Effector CD4-positive, alpha-beta T cell (primary cell): ENCODE measurements at places on chromosomes 7 and 10.

DNA sequence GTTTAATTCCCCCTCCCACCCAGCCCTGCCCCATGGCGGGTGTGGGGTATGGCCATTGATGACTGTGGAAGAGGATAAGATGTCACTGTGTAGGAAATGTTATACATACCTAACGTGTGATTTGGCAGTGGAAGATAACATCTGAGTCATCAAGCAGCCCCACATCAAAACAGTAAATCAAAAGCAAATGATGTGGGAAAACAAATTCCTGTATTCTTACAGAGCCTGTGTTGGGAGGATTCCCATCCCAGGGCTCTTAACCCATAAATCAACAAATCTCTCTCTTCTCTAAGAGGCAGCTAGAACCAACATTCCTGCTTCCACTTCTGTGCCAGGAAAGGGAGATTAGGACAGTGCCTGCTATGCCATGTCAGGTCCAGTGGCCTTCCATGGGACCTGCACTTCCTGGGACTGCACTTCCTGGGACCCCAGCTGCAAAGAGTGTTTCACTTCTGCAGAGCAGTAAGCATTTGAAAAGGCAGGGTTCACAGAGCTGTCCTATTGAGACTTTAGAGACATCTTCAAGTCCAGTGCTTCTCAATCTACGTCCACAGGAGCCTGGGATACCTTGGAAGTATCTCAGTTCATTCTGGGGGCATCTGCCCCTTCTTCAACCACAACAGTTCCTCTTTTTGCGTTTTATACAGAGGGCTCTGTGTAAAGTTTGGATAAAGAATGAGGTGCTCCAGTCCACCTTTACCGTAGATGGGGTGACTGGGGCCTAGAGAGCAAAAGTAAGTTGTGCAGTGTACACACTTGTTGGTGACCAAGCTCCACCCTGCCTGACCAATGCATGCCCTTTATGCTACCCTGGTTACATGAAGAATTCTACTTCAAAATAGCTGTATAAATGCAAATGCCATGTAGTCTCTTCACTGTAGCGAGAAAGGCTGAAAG is 45.7 kb downstream of the ATXN7L1 start:
- DNase-seq, result no peak

GRCh38 chr10:124670849-124671248 is 73.3 kb downstream of the FAM53B start:
- DNase-seq, result no peak

DNA sequence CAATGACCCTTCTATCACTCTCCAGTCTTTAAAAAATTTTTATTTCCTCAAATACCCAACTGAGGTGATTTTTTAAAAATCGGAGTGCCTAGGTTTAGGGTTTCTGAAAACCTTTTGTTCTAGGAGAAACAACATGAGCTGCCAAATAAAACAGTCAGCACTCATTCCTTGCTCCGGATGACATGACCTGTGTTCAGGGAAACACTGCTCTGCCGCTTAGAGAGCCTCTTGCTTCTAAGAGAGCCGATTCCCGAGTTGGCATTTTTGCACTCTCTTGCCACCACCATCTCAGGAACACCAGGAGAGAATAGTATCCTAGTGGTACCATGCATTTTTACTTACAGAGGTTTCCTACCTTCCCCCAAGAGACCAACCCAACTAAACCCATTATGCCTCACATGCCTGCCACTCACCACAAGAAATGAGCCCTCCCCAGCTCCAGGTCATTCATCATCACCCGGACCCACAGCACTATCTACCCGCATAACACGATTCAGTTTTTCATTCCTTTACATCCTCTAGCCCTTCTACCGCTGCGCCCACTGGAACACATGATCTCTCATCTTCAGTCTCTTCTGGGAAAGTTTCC is 365.4 kb downstream of the THSD7A start:
- no peak for DNase-seq

- no peak for DNase-seq
Observed at GRCh38 chr7:18890885-18891621, 226.4 kb downstream of the TWIST1 start.

- no peak for DNase-seq
Observed at GRCh38 chr10:98006266-98006665, 24.2 kb downstream of the CRTAC1 start.

DNA sequence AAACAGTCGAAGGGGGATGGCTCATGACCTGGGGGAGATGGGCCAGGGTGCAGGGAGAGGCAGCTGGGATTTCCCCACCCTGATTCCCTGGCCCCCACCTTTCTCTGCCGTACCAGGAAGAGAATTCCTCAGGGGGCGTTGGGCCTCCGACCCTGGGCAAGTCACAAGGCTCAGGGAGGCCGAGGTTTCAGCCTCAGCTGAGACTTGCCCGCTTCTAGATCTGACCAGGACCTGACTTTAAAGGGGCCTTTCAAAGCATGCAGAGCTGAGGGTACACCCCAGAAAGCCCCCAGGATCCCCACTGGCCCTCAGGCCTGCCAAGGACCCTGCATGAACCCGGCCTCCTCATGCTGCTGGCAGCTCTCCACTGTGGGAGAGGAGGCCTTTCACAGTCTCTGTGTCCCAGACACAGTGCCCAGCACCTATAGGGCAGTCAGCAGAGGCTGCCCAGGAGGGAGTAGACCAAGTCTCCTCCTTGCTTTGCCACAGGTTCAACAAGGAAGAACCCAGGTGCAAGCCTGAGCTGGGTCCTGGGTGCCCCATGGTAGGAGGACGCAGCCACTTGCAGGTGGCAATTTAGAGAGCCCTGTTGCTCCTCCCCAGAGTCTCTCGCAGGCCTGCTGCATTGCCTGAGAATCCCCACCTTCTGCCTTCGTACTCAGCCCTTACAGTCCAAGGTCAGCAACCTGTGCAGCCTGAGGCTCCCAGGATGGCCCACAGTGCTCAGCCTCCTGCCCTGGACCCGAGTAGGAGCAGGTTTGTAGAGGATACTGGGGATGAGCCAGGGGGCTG is 89.3 kb downstream of the CHST15 start:
- no peak for DNase-seq

DNA sequence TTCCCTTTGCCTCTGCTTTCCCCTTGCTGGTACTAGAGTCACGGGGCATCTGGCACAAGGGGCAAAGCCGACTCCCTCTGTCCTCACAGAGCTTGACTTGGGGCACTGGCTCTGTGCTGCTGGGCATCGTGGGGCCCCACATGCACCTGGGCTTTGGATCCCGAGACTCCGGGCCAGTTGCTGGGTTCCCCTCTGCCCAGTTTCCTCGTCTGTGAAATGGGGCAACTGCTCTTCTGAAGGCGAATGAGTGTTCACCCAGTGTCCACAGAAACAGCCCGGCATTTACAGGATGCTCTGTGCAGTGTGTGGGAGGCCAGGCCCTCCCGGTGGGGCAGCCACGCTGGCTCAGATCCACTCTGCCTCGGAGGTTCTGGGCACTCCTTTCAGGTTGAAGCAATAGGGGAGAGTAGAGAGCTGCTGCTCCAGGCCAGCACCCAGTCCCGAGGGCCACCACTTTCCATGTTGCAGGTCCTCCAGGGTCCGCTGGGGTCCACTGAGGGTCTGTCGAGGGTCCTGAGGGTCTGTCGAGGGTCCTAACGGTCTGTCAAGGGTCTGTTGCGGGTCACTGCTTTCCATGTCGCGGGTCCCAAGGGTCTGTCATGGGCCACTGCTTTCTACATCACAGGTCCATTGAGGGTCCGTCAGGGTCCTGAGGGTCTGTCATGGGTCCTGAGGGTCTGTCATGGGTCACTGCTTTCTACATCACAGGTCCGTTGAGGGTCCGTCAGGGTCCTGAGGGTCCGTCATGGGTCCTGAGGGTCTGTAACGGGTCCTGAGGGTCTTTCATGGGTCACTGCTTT is 103.6 kb downstream of the VIPR2 start:
- no peak for DNase-seq

GRCh38 chr7:104985259-104985617 is 28.8 kb upstream of the KMT2E start:
- no peak for DNase-seq

DNA sequence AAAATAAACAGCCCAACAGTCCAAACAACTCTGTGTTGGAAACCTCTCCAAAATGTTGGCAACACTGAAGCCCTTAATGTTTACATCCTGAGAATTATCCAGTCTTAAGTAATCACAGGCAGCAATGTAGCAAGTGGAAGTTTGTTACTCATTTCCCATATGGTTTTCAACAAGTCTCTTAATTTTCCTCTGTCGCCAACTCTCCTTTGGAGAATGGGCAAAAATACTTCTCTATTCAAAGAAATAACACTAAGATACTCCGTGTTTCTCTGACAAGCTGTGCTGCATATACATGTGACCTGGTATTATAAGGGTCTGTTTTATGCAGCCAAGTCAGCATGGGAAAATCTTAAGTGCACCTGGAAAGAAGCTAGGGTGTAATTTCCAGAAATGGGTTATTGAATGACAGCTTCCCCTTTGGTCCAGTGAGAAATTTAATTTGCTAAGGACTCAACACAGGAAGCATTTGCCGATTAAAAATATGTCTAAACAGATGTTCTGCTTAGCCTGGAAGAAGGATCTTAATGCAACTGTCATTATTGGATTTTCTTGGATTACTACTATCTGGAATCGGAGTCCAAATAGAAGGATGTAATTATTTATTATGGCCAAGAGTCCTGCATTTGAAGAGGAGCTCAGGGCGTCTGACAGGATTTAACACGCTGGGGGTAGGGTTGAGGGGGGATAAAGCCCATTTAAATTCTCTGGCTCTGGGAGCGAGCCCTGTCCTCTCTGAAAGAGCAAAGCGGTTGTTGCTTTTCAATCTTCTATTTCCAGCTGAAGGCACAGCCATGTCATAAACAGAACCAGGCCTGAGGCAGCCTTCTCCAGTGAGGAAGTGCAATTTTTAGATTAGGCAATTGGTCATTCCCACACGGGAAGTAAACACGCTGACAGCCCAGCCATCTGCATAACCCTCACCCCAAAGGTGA is 73.1 kb downstream of the TLL2 start:
- DNase-seq, result no peak

DNA sequence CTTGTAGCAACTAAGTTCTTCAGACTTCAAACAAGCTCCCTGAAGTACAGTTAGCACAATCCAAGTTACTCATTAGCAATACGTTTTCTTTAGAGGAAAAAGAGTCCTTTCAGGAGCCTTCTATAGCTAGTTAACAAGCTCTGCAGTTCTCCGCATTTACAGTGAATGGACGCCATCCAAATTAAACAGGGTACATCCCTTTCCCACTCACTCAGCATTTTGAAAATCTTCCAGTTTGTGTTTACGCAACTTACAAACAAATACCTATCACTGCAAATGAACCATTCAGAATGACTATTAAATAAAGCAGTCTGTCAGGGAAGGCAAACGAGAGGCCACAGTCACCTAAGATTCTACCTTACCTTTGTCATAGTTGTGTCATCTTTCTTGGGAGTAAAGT is 84.5 kb downstream of the RNF32 start:
- no peak for DNase-seq

- DNase-seq, result no peak
Observed at GRCh38 chr7:80346704-80347103, 165.2 kb downstream of the GNAT3 start.

DNA sequence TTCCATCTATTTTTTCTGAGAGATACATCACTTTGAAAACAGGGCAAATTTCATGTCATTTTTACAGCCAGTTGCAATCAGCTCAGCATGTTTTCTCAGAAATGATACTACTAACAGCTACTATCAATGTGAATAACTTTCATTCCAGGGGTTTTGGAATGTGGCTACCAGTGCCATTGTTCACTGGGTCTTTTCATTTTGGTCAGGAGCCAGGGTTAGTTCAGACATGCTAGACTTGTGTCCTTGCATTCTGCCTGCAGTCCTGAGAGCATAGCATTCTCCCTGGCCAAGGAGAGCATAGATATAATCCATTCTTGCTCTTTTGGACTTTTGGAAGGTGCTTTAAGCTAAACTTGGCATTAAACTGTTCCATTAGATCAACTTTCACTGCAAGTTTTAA is 160.9 kb upstream of the NEBL start:
- DNase-seq, result no peak

- no peak for DNase-seq
Observed at GRCh38 chr7:15650787-15651186, 35.7 kb downstream of the MEOX2 start.

GRCh38 chr10:125976960-125977605 is 80.7 kb downstream of the FANK1 start:
- no peak for DNase-seq

DNA sequence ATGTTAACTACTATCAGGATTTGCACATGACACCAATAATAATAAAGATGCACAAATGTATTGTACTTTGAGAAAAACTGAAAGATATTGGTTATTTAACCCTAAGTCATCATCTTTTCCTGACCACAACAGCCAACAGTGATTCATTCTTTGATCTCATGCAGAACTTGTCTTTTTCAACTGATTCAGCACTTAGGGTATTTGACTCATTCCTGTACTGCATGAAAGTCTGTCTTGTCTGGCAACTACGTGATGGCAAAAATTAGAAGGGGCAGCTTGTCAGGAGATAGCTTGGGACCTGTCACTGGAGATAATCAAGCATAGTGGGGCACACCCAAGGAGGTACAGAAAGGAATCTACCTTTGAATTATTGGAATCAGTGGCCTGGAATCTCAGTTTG is 77.8 kb upstream of the LRRC17 start:
- no peak for DNase-seq

DNA sequence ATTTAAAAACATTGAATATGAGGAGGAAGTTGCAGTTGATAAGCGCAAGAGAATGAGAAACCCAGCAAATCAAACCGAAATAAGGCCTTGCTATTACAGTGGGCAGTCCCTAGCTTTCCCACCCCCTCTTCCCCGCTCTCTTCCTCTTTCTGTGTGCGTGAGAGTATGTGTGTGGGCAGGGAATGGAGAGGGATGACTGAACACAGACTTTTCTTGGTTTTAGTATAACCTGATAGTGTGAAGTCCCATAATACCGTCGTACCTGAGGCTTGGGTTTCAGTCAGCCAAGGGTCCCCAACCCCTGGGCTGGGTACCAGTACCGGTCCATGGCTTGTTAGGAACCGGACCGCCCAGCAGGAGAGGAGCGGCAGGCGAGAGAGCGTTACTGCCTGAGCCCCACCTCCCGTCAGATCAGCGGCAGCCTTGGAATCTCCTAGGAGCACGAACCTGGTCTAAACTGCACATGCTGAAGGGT is 255.3 kb downstream of the CELF2 start:
- no peak for DNase-seq

GRCh38 chr7:73427902-73428787 is 5.4 kb upstream of the FZD9 start:
- DNase-seq, result no peak

- peak; percentile 17 for DNase-seq
Observed at GRCh38 chr7:140263277-140263676, 86.5 kb upstream of the KDM7A start.

- DNase-seq, result no peak
Observed at GRCh38 chr10:99524050-99524666, 8.6 kb upstream of the NKX2-3 start.
